ENCODE measurements at places on chromosomes 12 and 14.

DNA sequence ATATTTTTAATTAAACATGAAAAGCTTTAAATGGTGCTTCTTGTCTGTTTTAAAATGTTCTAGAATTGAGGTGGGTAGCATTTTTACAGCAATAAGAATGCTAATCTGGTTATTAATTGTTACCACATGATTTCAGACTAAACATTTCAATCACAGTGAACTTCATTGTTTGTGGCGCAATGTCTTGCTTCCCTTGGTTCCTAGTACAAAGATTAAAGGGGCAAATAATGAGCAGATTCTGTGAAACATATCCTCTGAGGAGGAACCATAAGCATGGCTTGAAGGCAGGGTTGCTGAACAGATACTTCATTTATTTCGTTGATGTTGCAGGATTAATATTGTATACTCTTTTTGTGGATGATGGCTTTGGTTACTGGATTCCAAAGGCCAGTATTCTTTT is 162.1 kb downstream of the FUT8 start:
- no peak for DNase-seq

GRCh38 chr12:59637692-59638070 is 41.9 kb downstream of the SLC16A7 start:
- DNase-seq: no peak

DNA sequence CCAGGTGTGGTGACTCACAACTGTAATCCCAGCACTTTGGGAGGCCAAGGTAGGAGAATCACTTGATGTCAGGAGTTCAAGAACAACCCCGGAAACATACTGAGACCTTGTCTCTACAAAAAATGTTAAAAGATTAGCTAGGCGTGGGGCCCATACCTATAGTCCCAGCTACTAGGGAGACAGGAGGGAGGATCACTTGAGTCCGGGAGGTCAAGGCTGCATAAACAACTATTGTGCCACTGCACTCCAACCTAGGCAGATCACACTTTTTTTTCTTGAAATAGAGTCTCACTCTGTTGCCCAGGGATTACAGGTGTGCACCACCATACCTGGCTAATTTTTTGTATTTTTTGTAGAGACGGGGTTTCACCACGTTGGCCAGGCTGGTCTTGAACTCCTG is 6.1 kb downstream of the RND1 start:
- no peak for DNase-seq

- DNase-seq: no peak
Observed at GRCh38 chr14:70706177-70706576, 64.5 kb downstream of the TTC9 start.

DNA sequence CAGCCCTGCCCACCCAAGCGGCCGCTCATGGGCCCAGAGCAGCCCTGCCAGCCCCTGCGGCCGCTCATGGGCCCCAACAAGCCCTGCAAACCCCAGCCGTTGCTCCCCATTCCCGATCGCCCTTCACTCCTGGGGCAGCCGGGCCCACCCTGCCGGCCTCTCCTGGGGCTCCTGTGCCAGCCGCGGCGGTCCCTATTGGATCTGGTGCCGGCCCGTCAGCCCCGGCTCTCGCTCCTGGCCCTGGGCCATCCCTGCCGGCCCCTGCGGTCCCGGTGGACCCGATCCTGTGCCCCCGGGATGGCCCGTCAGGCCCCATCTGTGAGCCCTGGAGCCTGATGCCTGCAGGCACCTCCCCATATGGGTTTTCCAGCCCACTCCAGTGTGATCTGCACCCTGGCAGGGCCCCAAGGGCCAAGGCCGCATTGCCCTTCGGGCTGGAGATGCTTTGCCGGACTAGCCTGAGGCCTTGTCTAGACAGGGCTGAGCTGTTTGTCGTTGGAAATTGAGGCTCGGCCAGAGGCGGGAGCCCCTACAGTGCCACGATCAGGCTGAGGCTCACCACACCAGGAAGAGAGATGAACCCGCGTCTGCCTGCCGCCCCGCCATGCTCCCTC is 20.3 kb downstream of the FBRSL1 start:
- DNase-seq: no peak
